ENCODE measurements at places on chromosomes 5 and 9.

- DNase-seq = no peak
Observed at GRCh38 chr5:177473443-177474001, at the start of gene DBN1. Gene DBN1 (minus strand): TSS chr5:177473634. CDS start chr5:177473521, 113 bp downstream.

DNA sequence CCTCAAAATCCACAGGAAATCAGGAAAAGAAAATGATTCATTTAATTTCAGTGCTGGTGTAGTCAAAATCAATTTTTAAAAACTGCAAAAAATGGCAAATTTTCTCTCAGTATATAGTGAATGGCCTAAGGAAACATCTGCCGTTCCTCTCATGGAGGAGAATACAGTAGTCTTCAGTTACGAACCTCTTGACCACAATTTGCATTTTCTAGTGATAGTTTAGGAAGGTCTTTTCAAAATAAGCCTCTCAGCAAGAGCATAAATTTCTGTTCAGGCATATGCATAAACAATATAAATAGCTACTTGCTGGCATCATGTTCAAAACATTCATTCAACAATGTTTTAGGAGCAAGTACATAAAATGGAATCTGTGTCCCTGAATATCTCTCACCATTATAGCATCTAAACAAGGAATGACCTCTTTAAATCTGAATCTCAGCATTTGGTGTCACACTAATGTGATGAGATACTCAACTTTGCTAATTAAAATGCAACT, 33.5 kb downstream of the HAPLN1 start:
- no peak for DNase-seq

GRCh38 chr5:23820765-23821471, 313.5 kb downstream of the PRDM9 start:
- no peak for DNase-seq

- DNase-seq = no peak
Observed at GRCh38 chr9:124652203-124652602, 118.9 kb downstream of the NR6A1 start.

- DNase-seq = no peak
Observed at GRCh38 chr5:135244620-135245021, 154.4 kb downstream of the MACROH2A1 start.

DNA sequence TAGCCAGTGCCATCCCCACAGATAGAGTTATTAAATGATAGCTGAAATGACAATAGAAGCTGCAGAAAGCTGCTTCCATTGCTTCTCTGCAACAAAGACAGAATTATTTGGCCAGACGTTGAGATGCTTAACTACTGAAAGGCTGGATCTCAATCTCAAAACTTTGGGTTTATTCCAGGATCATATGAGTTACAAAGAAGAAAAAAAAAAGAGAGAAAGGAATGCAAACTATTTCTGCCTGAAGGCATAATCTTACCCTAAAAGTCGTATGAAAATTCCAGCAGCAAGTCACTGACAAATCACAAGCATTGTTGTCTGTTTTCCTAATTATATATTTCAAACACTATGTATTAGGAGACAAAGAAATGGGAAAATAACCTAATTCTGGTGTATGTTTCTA, 12.8 kb upstream of the TYRP1 start:
- DNase-seq = no peak

- DNase-seq = no peak
Observed at GRCh38 chr5:112156211-112156610, 262.9 kb downstream of the EPB41L4A start.
